ENCODE measurements at places on chromosomes 13 and 19.

- DNase-seq, result no peak
Measured at GRCh38 chr13:85725433-85725832, 73.8 kb downstream of the SLITRK6 start.

DNA sequence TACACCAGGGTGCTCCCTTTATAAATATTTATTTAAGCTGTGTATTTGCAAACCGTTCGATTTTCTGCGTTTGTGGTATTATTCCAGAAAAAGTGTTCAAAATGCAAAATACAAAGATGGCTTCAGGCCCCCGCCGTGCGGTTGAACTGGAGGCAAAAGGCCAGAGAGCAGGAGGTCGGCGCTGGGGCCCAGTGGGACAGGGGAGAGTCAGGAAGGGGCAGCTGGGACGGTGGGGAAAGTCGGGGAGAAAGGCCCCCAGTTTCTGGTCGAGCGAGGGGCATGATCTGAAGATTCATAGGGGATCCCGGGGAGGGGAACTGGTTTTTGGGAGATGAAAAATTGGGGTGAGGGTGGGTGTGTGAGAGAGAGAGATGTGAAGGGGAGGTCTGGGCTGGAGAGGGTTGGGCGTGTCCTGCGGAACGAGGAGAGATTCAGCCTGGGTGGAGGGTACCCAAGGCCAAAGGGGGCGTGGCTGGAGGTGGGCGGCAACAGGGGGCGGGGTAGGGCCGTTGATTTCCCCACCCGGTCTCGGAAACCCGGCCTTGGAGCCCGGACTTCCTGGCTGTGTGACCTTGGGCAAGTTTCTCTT lies 678 bp downstream of the ISOC2 start:
- peak; percentile 88 for DNase-seq

- peak; percentile 74 for DNase-seq
Measured at GRCh38 chr19:35805526-35806102, 7.0 kb downstream of the PRODH2 start.

- no peak for DNase-seq
Measured at GRCh38 chr13:42633495-42633894, 59.5 kb downstream of the TNFSF11 start.

- DNase-seq, result no peak
Measured at GRCh38 chr13:88685459-88685858, 1014.3 kb downstream of the SLITRK5 start.

DNA sequence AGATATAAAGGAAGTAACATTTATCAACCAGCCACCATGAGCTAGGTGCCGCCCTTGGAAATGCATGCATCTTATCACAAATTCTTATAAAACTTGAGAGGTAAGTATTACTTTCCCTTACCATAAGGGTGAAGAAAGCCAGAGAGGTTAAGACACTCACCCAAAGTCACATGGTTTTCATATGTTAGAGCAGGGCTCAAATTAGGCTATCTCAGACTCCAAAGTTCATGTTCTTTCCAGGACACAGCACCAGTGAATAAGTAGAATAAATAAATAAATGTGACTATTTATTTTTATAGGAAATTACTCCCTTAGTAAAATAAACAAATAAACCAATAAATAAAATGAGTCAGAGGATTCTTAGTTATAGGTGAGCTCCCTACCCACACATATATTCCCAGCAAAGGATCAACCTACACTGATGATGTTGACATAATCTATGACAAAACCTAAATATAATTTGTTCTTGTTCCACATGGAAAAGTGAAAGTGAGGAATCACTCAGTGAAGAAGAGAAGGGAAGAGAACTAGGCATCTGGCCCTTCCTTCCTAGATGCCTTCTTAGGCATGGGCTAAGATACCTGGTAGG lies 27.2 kb downstream of the SPRY2 start:
- no peak for DNase-seq

- peak; percentile 60 for DNase-seq
Measured at GRCh38 chr13:19782049-19782726, 557 bp downstream of the PSPC1 start.

Data from SJCRH30 (cell line).